RWPE1 (cell line): ENCODE measurements at places on chromosomes 13 and 19.

DNA sequence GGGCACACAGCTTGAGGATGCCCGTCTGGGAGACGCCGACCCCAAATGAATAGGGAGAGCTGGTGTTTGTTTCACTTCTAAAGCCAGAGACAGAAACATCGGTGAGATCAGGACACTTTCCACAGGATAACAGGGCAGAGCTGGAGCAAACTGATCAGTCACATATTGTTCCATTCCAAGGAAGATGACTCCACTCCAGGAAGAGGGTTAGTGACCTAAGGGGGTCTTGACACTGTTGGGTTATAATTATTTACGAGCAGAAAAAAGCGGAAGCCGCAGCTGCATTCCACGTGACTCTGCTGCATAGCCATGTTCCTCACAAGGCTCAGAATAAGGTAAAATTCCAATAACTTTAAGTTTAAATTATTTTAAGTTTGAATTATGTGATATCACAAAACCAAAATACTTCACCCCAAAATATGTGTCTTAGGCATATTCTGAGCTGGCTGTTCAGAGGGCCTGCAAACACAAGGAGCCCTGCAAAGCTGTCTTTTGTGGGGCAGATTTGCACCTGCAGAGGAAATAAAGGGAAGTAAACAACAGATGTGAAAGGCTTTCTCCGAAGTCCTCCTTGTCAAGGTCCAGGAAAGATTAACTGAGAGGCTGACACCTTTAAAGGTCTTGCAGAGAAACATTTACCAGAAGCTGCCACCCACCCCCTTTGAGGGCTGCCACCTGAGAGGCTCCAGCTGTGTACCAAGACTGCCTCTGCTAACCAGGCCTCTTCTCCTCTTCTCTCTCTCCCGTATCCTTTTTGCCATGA, 819.2 kb downstream of the UQCRFS1 start:
- DNase-seq = no peak

DNA sequence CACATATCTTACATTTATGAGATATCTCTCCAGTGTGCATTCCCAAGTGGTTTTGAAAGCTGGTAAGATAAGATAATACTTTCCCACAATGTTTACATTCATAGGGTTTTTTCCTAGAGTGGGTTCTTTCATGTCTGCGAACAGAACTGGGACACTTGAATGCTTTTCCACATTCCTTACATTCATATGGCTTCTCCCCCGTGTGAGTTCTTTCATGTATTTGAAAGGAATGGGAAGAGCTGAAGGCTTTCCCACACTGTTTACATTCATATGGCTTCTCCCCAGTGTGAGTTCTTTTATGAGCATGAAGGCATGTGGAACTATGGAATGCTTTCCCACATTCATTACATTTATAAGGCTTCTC, 19.7 kb downstream of the ZNF433 start:
- no peak for DNase-seq

DNA sequence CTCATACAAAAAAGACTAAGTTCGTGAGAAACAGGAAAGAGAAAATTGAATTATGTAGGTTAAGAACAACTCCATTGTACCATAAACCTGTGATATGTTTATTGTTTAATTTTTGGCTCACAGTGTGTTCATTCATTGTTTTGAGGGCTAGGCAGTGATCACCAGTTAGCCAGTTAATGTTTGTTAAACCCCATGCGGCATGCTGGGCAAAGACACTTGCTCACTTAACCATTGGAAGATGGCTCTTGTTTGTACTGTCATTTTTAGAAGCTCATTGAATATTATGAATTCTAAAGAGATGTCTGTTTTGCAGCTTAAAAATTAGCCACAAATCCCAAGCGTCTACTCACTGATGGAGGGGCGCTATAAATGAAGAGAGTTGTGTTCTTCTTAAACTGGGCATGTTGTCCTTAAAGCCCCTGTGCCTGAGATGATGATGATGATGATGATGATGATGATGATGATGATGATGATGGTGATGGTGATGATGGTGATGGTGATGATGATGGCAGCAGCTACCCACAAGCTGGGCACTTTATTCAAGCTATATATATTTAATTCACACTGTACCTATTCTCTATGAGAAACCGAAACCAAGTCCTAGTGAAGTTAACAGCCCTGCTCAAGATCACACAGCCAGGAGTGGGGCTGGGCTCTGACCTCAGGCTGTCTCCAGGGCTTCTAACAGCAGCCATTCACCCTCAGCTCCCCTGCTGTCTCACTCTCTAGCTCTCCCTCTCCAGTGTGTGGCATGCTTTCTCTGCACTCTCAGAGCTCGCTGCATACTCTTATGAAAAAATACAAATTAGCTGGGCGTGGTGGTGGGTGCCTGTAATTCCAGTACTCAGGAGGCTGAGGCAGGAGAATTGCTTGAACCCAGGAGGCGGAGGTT, 169.1 kb downstream of the SHISA2 start:
- DNase-seq = no peak

DNA sequence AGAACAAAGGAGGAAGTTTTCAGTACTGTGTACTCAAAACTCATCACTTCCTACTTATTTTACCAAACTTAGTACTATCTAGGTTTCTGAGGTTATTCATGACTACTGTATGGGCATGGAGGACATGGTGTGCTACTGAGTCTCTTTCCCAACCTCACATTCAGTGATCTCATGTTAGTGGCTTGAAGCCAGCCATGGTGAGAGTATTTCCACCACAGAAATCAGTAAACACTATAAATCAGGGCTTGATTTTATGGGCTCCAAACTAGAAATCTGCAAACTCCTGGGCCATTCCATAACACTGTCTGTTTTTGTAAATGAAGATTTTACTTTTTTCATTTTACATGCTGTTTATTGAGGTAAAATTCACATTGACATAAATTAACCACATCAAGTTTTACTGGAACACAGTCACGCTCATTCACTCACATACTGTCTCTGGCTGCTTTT, 19.7 kb downstream of the MED26 start:
- peak; percentile 27 for DNase-seq

DNA sequence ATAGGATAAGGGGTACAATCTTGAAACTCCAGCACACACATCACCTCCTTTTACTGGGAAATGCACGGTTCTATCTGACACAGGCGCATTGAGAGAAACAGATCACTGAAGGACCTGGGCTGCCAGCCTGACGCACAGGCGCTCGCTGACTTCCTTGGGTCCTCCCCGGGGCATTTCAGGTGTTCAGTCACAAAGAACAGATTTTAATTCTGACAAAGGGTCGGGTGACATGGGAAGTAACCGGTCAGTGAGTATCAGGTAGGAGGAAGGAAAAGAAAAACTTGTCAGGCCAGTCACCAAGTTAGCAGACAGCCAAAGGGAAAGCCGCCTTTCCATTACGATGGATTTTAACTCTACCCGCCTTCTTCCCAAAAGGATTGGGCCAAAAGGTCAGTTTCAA, 39.6 kb downstream of the INSR start:
- DNase-seq = no peak

GRCh38 chr19:11378319-11379189, 4.1 kb downstream of the SWSAP1 start:
- DNase-seq = peak; percentile 89

DNA sequence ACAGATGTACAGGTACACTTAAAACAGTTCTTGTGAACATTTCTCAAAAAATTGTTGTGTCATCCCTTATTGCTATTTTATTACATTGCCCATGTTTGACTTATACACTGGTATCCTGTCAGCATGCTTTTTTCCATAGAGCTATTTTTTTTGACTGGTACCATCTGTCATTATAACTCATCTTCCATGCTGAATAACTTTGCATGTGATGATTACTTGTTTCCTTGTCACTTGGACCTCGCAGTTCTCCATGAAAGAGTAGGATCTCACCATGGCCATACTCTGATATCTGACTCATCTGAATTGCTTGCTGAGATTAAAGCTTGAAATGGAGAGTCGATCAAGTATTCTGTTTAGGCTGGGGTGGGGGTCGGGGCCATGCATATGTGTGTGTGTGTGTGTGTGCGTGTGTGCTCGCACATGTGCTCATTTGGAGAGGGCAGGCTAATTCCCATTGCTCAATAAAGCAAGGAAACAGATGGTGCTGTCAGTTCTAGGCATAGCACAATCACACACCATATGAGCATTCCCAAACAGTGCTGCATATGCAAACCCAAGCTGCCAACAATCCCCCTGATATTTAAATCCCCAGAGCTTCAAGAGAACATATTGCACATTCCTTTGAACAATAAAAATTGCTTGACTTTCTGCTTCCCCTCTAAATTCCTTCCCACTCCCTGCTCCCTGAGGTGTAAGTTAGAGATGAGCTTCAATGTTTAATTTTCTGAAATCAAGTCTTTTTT, 62.9 kb downstream of the NHLRC3 start:
- DNase-seq = no peak

- no peak for DNase-seq
These were observed 60.7 kb downstream of the ZAR1L start for GRCh38 chr13:32254416-32254815.

GRCh38 chr13:93108111-93108601, 118.5 kb upstream of the GPC6 start:
- no peak for DNase-seq

DNA sequence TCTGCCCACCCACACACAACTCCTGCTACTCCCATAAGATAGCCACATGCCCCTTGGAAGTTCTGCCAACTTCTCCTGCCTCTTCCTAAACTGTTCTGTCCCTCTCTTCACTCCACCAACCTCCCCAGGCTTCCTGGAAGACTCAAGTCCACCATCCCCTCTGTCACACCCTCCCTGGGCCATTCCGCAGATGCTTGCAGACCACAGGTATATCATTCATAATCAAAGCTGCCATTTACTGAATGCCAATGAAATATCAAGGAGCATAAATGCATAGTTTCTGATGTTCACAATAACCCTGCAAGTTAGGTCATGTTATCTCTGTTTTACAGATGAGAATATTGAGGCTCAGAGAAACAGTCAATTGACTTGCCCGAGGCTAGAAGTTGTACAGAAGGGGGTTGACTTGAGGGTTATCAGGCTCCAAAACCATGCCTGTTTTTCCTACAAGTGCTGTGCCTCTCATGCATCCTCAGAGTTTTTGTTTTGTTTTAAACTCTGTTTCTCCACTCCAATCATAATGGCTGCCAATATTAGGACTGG, 135.6 kb downstream of the SLC7A1 start:
- no peak for DNase-seq

GRCh38 chr13:83008212-83008929, 873.9 kb downstream of the SLITRK1 start:
- DNase-seq = no peak

DNA sequence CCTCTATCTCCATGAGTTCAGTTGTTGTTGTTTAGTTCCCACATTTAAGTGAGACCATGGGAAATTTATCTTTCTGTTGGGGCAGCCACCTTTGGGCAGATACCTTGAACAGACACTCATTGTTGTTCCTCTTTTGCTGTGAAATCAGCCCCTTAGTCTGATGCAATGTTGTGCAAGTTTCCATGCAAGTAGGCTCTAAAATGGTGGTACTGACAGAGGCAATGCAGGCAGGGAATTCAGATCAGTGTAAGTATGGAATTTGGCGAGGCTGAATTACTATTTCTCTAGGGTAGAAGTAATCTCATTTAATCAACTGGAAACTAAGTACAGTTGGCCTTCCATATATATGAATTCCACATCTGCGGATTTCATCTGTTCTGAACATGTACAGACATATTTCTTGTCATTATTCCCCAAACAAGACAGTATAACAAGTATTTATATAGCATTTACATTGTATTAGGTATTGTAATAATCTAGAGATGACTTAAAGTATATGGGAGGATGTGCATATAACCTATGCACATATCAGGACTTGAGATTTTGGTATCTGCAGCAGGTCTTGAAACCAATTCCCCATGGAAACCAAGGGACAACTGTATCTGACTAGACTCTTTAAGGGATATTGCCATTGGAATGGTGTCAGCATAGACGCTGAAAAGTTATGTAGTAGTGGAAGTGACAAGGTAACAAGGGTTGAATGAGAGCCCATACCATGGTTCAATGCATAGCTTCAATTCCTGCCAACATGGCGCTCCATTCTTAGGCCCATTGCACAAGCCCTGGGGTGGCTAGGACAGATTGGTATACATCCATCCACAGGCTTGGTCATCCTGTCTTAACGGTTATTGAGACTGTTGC, 281.5 kb upstream of the HTR2A start:
- no peak for DNase-seq

- DNase-seq = no peak
These were observed 2.8 kb upstream of the ERFL start for GRCh38 chr19:41930926-41931592.

GRCh38 chr19:53621885-53622740, 9.7 kb upstream of the DPRX start:
- DNase-seq = peak; percentile 13

- no peak for DNase-seq
These were observed 937 bp downstream of the ZNF841 start for GRCh38 chr19:52094526-52095130.

- no peak for DNase-seq
These were observed 77.9 kb downstream of the GNG7 start for GRCh38 chr19:2624537-2625091.

DNA sequence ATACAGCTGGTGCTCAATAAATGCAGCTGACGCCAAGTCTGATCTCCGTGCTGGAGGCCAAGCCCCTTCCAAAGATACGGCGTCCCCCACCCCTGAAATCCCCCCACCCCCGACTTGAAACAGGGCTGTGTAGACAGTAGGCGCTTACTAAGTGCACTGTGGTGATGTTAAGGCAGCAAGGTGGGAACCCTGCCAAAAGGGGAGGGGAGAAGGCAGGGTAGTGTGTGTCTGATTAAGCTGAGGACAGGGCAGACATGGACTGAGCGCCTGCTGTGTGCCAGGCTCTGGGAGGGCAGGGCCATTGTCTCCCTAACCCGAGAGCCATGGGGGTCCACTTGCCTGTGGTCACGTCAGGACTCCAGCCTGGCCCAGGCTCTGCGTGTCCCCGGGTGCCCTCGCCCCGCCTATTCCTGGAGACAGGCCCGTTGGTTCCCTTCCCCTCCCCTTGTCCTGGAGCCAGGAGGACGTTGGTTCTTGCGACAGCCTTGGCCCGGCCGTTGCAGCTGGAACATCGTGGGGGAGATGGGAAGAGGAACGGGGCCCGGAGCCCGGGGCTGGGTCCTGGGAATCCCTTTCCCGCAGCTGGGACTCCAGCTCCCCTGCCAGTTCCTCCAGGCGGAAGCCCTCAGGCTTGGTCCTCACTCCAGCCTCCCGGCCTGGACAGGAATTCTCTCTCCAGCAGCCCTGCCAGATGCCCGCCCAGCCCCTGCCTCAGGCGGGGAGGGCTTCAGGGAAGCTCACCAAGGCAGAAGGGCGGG, 1.7 kb upstream of the ELANE start:
- peak; percentile 49 for DNase-seq

GRCh38 chr13:113351514-113352026, 12.4 kb downstream of the GRTP1 start:
- DNase-seq = no peak

DNA sequence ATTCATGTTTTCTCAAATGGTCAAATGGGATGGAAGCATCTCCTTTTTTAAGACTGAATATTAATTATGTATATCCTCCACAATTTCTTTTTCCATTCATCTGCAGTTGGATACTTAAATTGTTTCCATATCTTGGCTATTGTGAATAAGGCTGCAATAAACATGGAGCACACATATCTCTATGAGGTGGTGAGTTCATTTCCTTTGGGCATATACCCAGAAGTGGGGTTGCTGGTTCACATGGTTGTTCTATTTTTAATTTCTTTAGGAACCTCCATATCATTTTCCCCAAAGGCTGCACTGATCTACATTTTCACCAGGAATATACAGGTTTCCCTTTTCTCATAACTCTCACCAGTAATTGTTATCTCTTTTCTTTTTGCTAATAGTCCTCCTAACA, 566.3 kb downstream of the KCTD12 start:
- no peak for DNase-seq

GRCh38 chr13:93794197-93794885, 567.7 kb downstream of the GPC6 start:
- DNase-seq = no peak

- no peak for DNase-seq
These were observed 2.7 kb downstream of the FCHO1 start for GRCh38 chr19:17753976-17754375.

- DNase-seq = no peak
These were observed 26.8 kb downstream of the EXOC3L2 start for GRCh38 chr19:45218426-45218825.
